ENCODE measurements at places on chromosomes 2 and 18. TPM values are rescaled to one million over a fixed set of nuclear protein-coding genes. Genes with fewer than 3 reads are reported as not detected.

GRCh38 chr2:16442971-16443370, 222.7 kb downstream of the CYRIA start:
- H3K36me3 ChIP-seq = no peaks in the 10 kb centered on the region
- DNase-seq = no peak
- no peaks in the 10 kb centered on the region for H3K27me3 ChIP-seq
- H3K27ac ChIP-seq = no peak overlapping the region
- no peaks in the 10 kb centered on the region for H3K4me1 ChIP-seq

- peak overlapping the region; percentile 64 for H3K27ac ChIP-seq
- no peaks in the 10 kb centered on the region for H3K27me3 ChIP-seq
- no peak overlapping the region for H3K4me3 ChIP-seq
- peak; percentile 22 for DNase-seq
- peaks cover 54% of the 10 kb centered on the region for H3K4me1 ChIP-seq
- H3K36me3 ChIP-seq = peaks cover 46% of the 10 kb centered on the region
Measured at GRCh38 chr18:8735274-8735673, 29.9 kb downstream of the MTCL1 start.

USP40 gene
- 13.6 TPM for total RNA-seq

CHRNG gene
- not detected for total RNA-seq

DNA sequence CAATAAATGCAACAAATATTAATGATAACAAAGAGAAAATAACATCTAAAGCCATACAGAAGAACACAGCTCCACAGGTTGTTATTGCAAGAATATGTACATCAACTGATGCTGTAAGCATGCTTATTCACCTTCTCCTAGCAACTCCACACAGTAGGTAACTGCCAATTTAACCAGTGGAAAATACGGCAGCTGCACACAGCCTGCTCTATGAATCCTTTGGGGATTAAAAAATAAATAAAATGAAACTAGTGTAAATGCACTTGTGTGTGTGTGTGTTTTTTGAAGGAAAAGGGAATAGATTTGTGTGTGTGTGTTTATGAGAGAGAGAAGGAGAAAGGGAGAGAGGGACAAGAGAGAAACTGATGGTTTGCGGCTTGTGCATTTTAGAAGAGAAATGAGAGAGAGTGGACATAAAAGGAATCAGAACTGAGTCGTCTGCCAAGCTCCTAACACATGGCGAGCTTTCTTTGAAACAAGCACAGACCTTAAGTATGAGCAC, 96.2 kb upstream of the PDE1A start:
- peak overlapping the region; percentile 51 for H3K27ac ChIP-seq
- H3K4me1 ChIP-seq = peaks cover 4% of the 10 kb centered on the region
- no peak overlapping the region for H3K4me3 ChIP-seq
- H3K36me3 ChIP-seq = peaks cover 8% of the 10 kb centered on the region
- H3K27me3 ChIP-seq = no peaks in the 10 kb centered on the region

DNA sequence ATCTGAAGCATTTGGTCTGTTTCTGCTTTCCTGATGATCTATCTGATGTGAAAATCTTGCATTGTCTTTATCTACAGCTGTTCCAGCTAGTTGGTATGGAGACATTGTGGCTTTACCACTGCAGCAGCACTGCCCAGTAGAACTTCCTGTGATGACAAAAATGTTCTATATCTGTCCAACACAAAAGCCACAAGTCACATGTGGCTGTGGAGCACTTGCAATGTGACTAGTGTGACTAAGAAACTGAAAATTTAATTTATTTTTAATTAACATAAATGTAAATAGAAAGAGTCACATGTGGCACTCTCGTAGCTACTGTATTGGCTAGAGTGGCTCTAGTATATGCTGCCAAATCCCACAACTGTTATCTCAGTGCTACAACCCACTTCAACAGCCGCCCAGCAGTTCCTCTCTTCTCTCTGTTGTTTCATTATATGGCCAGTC, 425.7 kb downstream of the SETBP1 start:
- H3K36me3 ChIP-seq = no peaks in the 10 kb centered on the region
- no peak overlapping the region for H3K27ac ChIP-seq
- DNase-seq = no peak
- peaks cover 25% of the 10 kb centered on the region for H3K4me1 ChIP-seq

VIL1 gene
- total RNA-seq = 3.0 TPM

GRCh38 chr2:10990561-10991111, 78.9 kb downstream of the KCNF1 start:
- H3K27ac ChIP-seq = no peak overlapping the region
- no peaks in the 10 kb centered on the region for H3K27me3 ChIP-seq
- no peaks in the 10 kb centered on the region for H3K36me3 ChIP-seq
- DNase-seq = no peak
- H3K4me1 ChIP-seq = no peaks in the 10 kb centered on the region
- H3K4me3 ChIP-seq = no peak overlapping the region

RAPGEF4 gene
- 0.78 TPM for total RNA-seq

DNA sequence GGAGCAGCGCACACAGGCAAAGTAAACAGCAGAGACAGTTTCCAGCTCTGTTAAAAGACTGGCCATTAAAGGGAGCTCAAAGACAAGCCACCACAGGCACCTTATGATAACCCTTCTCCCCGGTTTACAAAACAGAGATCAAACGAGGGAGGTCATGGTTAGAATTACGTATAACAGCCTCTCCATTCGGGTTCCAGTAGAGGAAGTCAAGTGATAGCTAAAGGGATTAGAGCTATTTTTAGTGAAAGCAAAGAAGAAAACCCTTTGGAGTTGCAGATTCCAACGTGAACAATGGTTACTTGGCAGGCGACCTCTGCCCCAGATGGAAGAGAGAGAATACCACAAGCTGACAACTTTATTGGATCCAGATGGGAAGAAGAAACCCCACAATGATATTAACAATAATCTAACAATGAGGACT, 31.2 kb upstream of the EDAR start:
- H3K27me3 ChIP-seq = no peaks in the 10 kb centered on the region
- no peaks in the 10 kb centered on the region for H3K36me3 ChIP-seq
- peaks cover 17% of the 10 kb centered on the region for H3K4me1 ChIP-seq
- DNase-seq = no peak
- H3K27ac ChIP-seq = no peak overlapping the region
